ENCODE measurements at places on chromosomes 5 and 9.

DNA sequence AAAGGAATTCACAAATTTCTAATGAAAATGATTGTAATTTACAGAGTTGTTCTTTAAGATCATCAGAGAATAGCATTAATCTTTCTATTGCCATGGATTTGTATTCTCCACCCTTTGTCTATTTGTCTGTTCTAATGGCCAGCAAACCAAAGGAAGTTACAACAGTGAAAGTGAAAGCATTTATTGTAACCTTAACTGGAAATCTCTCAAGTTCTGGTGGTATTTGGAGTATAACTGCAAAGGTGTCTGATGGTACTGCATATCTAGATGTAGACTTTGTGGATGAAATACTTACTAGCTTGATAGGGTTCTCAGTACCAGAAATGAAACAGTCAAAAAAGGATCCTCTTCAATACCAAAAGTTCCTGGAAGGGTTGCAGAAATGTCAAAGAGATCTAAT, 21.7 kb downstream of the RMI1 start:
- peak; percentile 53 for DNase-seq

DNA sequence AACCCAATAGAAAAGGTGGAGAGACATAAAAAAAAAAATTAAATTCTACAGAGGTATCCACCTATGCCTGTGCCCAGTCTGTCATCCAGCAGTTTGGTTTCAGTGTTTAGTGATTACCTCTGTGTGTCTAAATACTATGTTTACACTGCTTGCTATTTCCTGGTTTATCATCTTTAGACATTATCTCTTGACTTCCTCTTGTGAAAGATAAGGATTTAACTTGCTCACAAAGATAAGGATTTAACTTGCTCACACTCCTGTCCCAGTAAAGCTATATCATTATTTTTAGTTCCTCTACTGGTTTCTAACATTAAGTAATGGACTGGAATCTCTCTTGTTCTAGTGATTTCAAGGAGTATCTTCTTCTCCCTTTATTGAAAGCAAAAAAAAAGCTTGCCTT, 53.9 kb upstream of the ZFR start:
- no peak for DNase-seq

GRCh38 chr9:84542554-84542953, 127.0 kb upstream of the NTRK2 start:
- DNase-seq: no peak

DNA sequence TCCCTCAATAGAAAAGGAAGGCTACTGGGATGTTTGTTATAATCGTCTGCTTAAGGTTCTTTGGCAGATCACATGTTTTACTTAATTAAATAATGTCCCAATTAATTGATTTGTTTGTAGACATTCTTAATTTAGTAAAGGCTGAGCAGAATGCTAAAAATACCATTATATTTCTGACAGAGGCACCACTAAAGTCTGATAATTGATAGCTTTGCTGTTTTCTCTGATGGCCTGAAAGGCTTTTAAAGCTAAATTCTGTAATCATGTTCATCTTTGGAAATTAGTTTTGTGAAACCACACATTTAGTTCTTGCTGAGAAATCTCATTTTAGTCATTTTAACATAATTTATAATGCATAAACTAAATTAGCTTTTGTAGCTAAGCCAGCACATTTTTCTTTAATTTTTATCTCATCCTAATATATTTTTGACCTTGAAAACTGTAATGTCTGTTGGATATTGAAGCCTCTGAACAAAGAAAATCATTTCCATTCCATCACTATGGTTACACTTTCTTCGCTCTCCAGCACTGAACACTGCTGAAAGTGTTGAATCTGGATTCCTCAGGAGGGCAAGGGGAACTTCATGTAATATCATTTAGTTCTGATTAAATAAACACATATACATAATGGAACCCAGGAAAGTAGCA, 329.4 kb downstream of the ELAVL2 start:
- no peak for DNase-seq

DNA sequence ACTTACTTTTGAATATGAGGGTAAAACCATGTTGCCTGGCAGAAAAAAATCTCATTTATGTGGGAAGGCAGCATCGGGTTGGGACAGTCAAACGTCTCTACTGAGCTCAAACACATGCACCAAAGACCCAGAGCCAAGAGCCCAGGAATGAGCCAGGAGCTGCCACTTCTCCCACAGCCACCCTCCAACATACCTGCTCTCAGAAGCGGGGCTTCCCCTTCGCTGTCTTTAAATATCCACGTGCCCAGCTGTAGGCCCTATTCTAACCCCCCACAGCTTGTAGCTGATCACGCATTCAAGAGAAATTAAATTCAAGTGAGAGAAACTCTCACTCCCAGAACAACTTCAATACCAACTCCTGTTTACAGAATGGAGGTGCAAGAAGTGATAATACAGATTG, 42.6 kb upstream of the MAP3K1 start:
- DNase-seq: no peak

- DNase-seq: no peak
Observed at GRCh38 chr9:106287731-106288130, 575.2 kb upstream of the ZNF462 start.

DNA sequence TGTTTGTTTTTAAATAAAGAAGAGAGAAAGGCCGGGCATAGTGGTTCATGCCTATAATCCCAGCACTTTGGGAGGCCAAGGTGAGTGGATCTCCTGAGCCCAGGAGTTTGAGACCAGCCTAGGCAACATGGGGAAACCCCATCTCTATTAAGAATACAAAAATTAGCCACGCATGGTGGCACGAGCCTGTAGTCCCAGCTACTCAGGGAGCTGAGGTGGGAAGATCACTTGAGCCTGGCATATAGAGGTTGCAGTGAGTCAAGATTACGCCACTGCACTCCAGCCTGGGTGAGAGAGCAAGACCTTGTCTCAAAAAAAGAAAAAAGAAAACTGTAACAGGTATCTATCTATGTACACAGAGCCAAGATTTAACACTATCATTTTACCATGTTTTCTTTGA, 34.2 kb upstream of the CDC42SE2 start:
- no peak for DNase-seq

DNA sequence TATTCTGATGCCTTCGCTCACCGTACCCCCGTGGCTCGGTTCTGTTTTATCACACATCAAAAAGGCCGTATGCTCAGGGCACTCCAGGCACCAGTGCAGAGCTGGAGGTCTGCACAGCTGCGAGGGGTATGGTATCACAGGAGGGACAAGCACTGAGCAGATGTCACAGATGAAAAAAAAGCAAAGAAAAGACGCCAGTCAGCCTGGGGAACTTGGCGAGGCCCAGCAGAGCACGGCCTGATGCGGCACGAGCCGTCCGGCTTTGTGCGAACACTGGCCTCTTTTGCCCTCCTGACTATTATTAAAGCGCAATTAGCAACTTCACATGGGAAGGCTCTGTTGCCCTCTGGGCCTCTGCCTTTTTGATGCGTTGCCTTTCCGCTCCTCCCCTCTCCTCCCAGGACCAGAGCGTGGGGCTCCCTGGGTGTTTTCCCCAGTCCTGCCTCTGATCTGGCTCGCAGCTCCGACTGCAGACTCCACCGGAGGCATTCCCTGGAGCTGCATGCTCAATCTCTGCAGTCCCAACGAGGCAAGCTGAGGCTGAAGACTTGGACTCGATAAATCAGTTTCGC, 44.4 kb downstream of the AK8 start:
- no peak for DNase-seq

DNA sequence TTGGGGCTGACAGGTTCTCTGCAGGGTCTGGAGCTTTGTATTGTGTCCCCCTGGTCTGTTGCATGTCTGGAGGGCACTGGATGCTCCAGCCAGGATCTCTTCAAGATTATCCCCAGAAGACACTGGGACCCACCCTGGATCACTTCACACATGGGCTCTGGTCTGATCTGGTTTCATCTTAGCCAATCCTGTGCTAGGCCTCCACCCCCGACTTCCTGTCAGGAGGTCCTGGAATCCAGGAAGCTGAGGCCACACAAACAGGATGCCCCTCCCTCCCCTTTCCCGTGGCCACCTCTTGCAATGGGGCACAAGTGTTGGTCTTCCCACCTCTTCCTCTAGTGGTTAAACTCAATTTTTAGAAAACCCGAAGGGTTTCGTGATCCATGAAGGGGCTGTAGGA, 242.6 kb upstream of the MVB12B start:
- DNase-seq: no peak

GRCh38 chr9:113574441-113575262, 111.1 kb downstream of the RGS3 start:
- DNase-seq: peak; percentile 48

DNA sequence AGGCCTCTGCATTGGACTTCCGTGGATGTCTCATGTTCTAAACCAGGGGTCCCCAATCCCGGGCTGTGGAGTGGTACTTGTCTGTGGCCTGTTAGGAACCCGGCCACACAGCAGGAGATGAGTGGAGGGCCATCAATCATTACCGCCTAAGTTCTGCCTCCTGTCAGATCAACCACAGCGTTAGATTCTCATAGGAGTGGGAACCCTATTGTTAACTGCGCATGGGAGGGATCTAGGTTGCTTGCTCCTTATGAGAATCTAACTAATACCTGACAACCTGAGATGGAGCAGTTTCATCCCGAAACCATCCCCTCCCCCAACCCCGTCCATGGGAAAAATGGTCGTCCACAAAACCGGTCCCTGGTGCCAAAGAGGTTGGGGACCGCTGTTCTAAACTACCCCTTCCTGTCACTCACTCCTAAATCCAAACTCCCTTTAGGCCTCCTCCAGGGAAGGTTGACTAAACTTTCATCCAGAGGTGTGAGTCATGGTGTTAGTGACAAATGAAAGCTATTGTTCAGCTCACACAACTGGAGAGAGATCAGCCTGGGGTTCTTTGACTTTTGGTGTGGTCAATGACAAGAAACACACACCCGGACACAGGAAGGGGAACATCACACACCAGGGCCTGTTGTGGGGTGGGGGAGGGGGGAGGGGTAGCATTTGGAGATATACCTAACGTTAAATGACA, 9.5 kb downstream of the KCNV2 start:
- DNase-seq: peak; percentile 15

GRCh38 chr5:40669606-40670390, 9.9 kb upstream of the PTGER4 start:
- DNase-seq: peak; percentile 74

DNA sequence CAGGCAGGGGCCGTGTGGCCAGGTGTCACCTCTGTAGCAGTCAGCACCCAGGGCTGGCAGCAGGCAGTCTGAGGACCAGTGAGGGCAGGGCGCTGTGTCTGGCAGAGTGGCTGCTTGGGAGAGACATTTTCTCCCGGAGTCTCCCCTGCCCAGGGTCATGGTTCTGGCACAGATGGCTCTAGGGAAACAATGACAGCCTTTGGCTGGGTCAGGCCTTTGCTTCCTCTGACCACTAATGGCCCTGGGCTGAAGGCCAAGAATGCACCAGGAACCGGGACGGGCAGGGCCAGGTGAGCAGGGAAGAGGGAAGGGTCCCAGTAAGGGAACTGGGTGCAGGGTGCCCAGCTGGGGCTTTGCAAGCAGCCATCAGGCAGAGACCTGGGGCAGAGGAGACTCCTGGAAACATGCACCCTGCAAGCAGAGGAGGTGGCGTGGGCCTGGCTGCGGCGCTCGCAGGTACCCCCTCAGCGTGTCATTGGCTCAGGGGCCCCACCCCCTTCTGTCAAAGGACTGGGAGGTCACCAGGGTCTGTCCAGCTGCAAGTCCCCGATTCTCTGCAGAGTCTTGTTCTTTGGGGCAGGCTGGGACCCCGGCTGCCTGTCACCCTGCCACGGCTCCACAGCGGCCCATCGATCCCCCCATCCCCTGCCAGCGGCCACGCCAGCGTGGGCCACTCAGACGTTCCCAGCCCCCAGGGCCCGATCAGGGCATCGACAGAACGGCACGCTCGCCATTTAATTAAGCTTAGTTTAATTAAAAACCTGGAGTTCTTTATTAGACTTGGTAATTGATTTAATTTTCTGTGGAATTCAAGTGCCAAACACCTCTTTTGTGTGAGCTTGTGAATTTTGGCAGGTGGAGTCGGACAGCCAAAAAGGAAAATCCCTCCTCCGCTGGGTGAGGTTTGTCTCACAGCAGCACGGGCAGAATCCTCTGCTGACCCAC, 18.9 kb upstream of the TMEM250 start:
- no peak for DNase-seq

DNA sequence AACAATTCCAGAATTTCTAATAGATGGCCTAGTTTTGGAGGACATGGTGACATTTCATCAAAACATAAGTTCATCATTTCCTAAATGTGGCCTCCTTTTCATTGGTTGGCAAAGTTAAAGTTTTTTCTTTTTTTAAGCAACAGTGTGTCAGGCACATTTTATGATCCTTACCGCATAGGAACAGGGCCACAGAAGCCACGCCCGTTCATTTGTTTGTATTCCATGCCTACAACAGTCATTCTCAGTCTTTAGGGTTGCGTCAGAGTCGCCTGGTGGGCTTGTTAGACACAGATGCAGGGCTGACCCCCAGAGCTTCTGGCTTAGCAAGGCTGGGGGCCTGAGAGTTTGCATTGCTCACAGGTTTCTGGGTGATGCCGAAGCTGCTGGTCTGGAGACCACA, 130.2 kb downstream of the HSD17B3 start:
- DNase-seq: no peak

DNA sequence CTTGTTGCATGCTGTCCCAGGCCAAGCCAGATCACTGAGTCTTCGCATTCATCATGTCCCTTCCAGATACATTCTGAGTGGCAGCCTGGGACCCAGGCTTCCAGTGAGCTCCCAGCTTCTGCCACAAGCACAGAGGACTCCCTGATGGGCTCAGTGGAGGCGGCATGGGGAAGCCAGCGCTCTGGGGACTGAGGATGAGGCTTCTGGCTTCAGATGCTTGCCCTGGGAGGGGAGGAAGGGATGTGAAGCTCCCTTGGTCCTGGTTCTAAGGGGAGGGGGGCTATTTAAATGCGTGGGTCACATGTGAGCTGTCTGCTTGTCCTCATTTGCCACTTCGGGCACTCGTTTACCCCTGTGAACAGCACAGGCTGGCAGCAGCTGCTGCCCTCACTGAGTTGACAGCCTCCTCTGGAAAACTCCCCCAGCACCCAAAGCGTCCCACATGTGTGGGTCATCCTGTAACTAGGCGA, 174.0 kb downstream of the NR3C1 start:
- no peak for DNase-seq

DNA sequence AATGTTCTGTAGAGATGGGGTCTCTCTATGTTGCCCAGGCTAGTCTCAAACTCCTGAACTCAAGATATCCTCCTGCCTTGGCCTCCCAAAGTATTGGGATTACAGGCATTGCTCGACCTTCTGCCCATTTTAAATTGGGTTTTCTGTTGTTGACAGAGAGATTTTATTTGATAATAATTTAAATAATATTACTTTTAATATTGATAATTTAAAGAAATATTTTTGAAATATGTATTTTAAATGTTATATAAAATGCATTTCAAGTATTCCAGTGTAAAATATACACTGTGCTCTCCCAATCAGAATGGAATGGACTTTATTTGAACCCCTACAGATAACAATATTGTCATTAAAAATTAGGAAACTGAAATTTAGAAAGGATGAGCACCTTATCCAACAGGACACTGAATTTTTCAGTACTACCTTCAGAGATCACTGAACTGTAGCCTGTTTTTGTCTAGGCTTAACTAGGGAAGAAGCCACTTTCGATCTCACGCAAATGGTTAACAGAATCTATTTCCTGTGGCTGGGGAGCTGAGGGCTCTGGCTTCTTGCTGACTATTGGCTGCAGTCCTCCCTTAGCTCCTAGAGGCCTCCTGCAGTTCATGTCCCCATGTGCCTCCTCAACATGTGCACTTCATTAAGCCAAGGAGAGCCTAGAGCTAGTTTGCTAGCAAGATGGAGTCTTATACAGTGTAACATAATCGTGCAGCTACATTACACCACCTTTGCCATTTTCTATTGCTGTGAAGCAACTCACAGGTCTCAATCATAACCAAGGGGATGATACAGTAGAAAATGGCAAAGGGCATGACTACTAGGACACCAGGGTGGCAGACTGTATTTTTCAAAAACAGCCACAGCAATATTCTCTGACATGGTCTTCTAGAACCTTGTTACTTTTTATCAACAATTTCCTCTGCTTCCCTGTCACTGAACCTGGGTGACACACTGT, 150.0 kb downstream of the CDC42SE2 start:
- no peak for DNase-seq
